ENCODE measurements at places on chromosomes 16 and 17.
A peak's percentile ranks its signal among the peaks of the same experiment; 100 is the strongest.

DNA sequence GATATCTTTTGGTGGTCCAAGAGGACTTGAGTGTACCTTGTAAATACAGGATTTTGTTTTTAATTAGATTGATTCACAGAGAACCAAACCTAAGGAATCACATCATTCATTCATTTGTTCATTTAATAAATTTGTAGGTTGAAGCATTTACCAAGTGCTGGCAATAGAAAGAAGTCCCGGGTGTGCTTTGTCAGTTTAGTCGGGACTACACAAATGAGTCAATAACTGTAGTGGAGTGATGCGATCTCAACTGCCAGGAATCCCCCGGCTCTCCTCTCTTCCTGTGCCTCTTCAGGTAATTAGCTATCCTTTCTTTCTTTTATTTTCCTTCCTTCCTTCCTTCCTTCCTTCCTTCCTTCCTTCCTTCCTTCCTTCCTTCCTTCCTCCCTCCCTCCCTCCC lies 1.4 kb upstream of the WWOX start:
- DNase-seq: no peak

DNA sequence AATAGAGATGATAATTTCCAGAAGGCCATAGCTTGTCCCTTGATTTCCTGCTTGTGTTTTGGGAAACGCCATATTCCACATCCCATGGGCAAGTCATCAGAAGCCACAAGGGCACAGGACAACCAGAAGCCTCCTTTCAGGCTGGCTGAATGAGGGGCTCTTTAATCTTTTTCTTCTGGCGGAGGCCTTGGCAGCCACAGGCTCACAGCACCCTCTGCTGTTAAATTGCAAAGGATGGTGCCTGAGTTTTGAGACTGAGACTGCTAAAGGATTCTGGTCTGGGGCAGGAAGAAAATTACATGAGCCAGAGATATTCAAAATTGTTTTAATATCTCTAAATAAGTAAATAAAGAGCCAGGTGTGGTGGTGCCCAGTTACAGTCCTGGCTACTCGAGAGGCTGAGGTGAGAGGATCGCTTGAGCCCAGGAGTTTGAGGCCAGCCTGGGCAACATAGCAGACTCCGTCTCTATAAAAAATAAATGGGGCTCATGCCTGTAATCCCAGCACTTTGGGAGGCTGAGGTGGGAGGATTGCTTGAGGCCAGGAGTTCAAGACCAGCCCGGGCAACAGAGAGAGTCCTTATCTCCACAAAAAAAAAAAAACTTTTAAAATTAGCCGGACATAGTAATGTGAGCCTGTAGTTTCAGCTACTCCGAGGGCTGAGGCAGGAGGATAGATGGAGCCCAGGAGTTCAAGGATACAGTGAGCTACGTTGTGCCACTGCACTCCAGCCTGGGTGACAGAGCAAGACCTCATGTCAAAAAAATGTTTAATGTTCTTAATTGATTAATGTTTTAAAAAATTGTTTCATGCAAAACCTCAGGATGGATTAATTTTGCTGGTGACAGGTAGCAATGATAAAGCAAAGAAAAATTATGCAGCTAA lies 26.3 kb downstream of the AARSD1 start:
- DNase-seq: peak; percentile 16

DNA sequence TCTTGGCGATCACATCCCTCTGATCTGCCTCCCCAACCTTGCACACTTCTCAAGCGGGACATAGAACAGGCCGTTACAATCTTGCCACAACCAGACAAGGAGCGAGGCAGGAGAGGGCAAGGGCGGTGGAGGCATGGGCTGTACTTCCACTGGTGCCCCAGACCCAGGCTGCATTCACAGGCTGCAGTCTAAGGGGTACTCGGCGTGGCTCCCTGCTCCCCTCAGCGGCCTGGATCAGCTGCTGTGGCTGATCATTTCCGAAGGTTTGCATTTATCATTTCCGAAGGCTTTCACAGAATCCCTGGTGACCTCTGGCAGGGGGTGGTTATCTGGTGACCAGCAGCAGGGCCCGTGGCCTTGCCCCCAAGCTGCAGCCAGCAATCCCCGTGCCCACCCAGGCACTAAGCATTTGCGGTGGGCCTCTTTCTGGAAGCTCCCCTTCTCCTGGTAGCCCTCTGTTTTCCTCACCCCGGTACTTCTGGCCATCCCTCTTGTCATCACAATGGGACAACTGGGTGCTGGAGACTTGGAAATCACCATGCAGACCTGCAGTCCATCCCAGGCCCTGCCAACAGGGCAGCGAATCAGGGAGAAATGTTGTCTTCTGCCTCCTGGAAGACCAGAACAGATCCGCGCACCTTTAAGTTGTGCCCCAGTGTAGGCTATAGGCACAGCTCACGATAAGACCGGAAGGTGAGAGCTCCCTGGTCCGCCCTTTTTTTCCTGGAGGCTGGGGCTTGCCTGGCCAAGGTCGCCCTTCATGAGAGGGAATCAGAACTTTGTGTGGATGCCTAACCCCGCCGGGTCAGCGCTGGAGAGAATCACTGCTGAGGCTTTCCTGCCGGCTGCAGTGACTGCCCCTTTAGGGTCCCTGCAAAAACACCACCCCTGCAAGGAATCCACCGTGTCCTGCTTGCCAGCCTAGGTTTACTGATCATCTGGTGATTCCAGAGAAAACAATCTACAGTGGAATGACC lies 1739.1 kb downstream of the TP53TG3F start:
- DNase-seq: no peak

- peak; percentile 95 for DNase-seq
These were observed at the start of gene ICAM2 for GRCh38 chr17:64020056-64020766. ICAM2 (minus strand) TSS chr17:64020633; CDS start chr17:64006691, 13,942 bp downstream.

- DNase-seq: no peak
These were observed 2.7 kb downstream of the PLEKHH3 start for GRCh38 chr17:42673885-42674754.
